ENCODE measurements at places on chromosomes 12 and 14.
A peak's percentile ranks its signal among the peaks of the same experiment; 100 is the strongest.

- DNase-seq, result no peak
Measured at GRCh38 chr12:27008081-27008480, 6.1 kb downstream of the TM7SF3 start.

GRCh38 chr12:22855456-22855855 is 230.5 kb downstream of the ETNK1 start:
- DNase-seq, result no peak

- no peak for DNase-seq
Measured at GRCh38 chr14:53444677-53445312, 291.7 kb upstream of the DDHD1 start.

- peak; percentile 10 for DNase-seq
Measured at GRCh38 chr14:74526854-74527585, 33.5 kb downstream of the ISCA2 start.

- DNase-seq, result no peak
Measured at GRCh38 chr14:51855234-51855633, 5.2 kb upstream of the GNG2 start.

GRCh38 chr12:89951050-89951693 is 242.5 kb upstream of the ATP2B1 start:
- no peak for DNase-seq

All from NCI-H146 (cell line).